Fibroblast of lung (primary cell): ENCODE measurements at places on chromosomes 11 and 22. TPM values are rescaled to one million over a fixed set of nuclear protein-coding genes. Genes with fewer than 3 reads are reported as not detected.
A peak's percentile ranks its signal among the peaks of the same experiment; 100 is the strongest.

DNA sequence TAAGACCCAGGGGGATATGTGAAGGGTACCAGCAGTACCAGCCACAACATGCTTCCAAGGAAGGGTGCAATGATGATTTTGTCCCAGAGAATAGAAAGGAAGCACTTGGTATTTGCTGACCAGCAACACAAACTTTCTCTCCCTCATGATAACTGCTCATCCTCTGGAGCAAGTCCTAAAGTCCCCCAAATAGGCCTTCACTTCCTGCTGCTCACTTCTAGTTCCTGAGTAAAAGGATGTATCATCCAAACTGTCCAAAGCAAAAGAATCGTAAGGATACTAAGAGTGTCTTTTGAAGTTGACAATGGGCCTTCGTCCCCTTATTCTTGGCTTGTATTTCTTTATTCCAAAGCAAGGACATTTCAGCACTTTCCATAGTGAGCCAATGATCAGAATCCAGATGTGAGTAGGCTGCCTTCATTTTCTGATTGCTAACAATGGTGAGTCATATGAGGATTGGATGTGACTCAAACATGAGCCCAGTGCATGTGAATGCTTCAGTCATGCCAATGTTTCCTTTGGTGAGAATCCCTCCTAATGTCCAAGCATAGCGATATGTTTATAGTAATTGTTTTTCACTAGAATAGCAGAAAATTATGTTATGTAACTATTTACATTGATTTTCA is 243.4 kb upstream of the POU2AF2 start:
- DNase-seq, result peak; percentile 95

GRCh38 chr11:72091292-72091691 is 10.6 kb downstream of the LRRC51 start:
- DNase-seq, result peak; percentile 73

DNA sequence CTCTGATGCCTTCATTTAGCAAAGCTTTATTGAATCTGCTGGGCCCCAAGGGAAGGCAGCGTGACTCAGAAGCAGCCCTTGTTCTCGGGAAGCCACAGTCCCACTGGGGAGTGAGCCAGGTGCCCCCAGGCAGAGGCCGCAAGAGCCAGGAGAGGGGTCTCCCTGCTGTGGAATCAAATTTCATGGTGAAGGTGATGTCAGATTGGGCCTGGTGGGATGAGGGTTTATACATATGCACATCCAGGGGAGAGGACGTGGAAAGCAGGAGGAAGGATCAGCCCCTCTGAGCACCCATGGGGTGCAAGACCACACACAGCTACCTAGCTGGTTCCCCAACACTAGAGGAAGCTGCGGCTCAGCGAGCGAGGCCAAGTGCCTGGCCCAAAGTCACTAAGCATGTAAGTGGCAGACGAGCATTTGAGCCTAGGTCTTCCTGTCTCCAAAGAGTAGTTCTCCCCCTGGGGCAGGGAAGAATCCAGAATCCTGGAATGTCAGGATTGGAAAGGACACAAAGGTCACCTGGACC is 2.0 kb downstream of the SYNGR1 start:
- DNase-seq, result peak; percentile 64

Gene BRMS1
- total RNA-seq, result 43.9 and 50.6 TPM in 2 replicates

DNA sequence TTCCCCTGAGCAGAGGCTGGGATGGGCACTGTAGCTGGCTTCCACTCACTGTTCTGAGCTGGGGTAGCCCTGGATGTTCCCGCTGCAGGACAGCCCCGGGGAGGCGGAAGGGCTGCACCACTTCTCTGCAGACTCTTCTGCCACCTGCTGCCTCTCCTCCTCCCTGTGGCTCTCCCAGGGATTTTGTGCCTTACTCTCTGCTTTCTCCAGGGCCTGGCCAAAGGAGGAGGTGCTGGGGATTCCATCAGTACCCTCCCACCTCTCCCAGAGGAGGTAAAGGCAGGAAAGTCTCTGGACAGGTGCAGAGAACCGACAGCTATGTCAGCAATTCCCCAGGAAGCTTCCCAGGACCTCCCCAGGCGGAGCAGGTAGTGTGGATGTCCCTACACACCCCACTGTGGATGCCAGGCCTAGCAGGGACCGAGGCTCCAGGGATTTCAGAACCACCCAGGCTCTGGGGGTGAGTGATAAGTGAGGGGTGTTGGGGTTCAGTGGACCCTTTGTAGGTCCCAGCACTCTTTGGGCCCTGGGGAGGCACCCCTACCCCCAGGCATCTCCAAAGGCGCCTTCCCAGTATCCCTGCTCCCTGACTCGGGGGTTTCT is 11.3 kb downstream of the DUSP8 start:
- no peak for DNase-seq

Gene C11orf21
- total RNA-seq, result under 0.01 TPM in 1 of 2 replicates, not detected in the other

Gene MAPK8IP2
- total RNA-seq, result 0.17 and 0.26 TPM in 2 replicates
